Smooth muscle cell of the umbilical artery (primary cell): ENCODE measurements at places on chromosomes 3 and 15. TPM values are rescaled to one million over a fixed set of nuclear protein-coding genes. Genes with fewer than 3 reads are reported as not detected.

Gene NR2C2
- 22.9 and 30.6 TPM in 2 replicates for total RNA-seq

Gene SLC12A1
- not detected in 2 replicates for total RNA-seq

Gene PLAAT1
- total RNA-seq: 0.23 and 1.8 TPM in 2 replicates

Gene DPPA4
- total RNA-seq: not detected in 2 replicates

Gene UBAP1L
- 1.8 and 2.8 TPM in 2 replicates for total RNA-seq

Gene FHIT
- total RNA-seq: 1.2 and 1.4 TPM in 2 replicates

Gene SLC51A
- total RNA-seq: not detected in 2 replicates

Gene PLIN1
- 0.18 and 0.30 TPM in 2 replicates for total RNA-seq

Gene NOX5
- 0.30 and 0.65 TPM in 2 replicates for total RNA-seq

Gene MAN2A2
- total RNA-seq: 13.7 and 27.2 TPM in 2 replicates

Gene FRMD5
- total RNA-seq: 6.5 and 16.5 TPM in 2 replicates

Gene MESP2
- total RNA-seq: 0.09 and 0.30 TPM in 2 replicates

Gene CFAP44
- total RNA-seq: 5.6 and 6.5 TPM in 2 replicates

Gene SAMD7
- not detected in 2 replicates for total RNA-seq

Gene AP3B2
- 0.23 and 0.89 TPM in 2 replicates for total RNA-seq

Gene BTLA
- 0.42 TPM in 1 of 2 replicates, not detected in the other for total RNA-seq

Gene KIF7
- total RNA-seq: 10.4 and 18.7 TPM in 2 replicates

Gene KBTBD13
- not detected in 2 replicates for total RNA-seq

Gene CAMK2N2
- 0.37 TPM in 1 of 2 replicates, not detected in the other for total RNA-seq

Gene TJP1
- total RNA-seq: 50.5 and 96.1 TPM in 2 replicates

Gene GXYLT2
- total RNA-seq: 30.8 and 74.2 TPM in 2 replicates

Gene MUC20
- 0.37 TPM in 1 of 2 replicates, not detected in the other for total RNA-seq

Gene FETUB
- not detected in 2 replicates for total RNA-seq

Gene GREM1
- 41.6 and 185 TPM in 2 replicates for total RNA-seq

Gene SUSD5
- 1.5 and 3.9 TPM in 2 replicates for total RNA-seq

Gene B3GNT5
- 4.2 and 11.3 TPM in 2 replicates for total RNA-seq

Gene PRR23B
- not detected in 2 replicates for total RNA-seq

Gene STAB1
- total RNA-seq: 1.1 and 1.2 TPM in 2 replicates

Gene C3orf70
- total RNA-seq: 0.23 and 1.5 TPM in 2 replicates

Gene LOXL1
- total RNA-seq: 143 and 206 TPM in 2 replicates

Gene CX3CR1
- total RNA-seq: not detected in 2 replicates

Gene CFAP92
- under 0.01 and 0.05 TPM in 2 replicates for total RNA-seq

Gene AQP9
- total RNA-seq: not detected in 2 replicates

Gene FGF12
- not detected in 2 replicates for total RNA-seq

Gene CACNA2D3
- total RNA-seq: 0.05 TPM in 1 of 2 replicates, not detected in the other

Gene ZNF80
- not detected in 2 replicates for total RNA-seq

Gene ECE2
- not detected in 2 replicates for total RNA-seq

Gene NR2E3
- total RNA-seq: under 0.01 and 0.65 TPM in 2 replicates

Gene TMEM158
- total RNA-seq: 54.9 and 70.1 TPM in 2 replicates

Gene PYGO1
- 10.1 and 10.4 TPM in 2 replicates for total RNA-seq

Gene SIDT1
- total RNA-seq: not detected in 2 replicates

Gene CIDEC
- 0.09 TPM in 1 of 2 replicates, not detected in the other for total RNA-seq

Gene CTXN2
- not detected in 2 replicates for total RNA-seq

Gene CCRL2
- total RNA-seq: not detected in 2 replicates

Gene PLA2G4B
- 1.5 and 1.8 TPM in 2 replicates for total RNA-seq

Gene RPP25
- total RNA-seq: 3.5 and 3.6 TPM in 2 replicates

Gene PLSCR2
- not detected in 2 replicates for total RNA-seq

Gene AGBL1
- total RNA-seq: not detected in 2 replicates

Gene SERINC4
- total RNA-seq: not detected in 2 replicates

Gene BFSP2
- not detected in 2 replicates for total RNA-seq

Gene PLS1
- total RNA-seq: 2.7 and 3.2 TPM in 2 replicates

Gene CEP97
- 16.2 and 16.3 TPM in 2 replicates for total RNA-seq

Gene TMEM40
- total RNA-seq: not detected in 2 replicates

Gene IDH2
- total RNA-seq: 102 and 108 TPM in 2 replicates

Gene GOLGA8T
- not detected in 2 replicates for total RNA-seq

Gene CHMP2B
- 35.0 and 40.2 TPM in 2 replicates for total RNA-seq
